ENCODE measurements at places on chromosomes 3 and 15. TPM values are rescaled to one million over a fixed set of nuclear protein-coding genes. Genes with fewer than 3 reads are reported as not detected.

The STAB1 gene
- 0.32 TPM for total RNA-seq

The NRG4 gene
- not detected for total RNA-seq

The SIDT1 gene
- total RNA-seq, result not detected

The ALDH1A2 gene
- total RNA-seq, result 1.6 TPM

The TAGLN3 gene
- total RNA-seq, result 4.4 TPM

The PAK6 gene
- total RNA-seq, result 0.16 TPM

The LRRN1 gene
- total RNA-seq, result not detected

The SLC12A1 gene
- not detected for total RNA-seq

The ZBTB20 gene
- 12.0 TPM for total RNA-seq

The IL20RB gene
- 2.3 TPM for total RNA-seq

The CA12 gene
- total RNA-seq, result 101 TPM

The USP4 gene
- 27.4 TPM for total RNA-seq

The PPP2R3A gene
- total RNA-seq, result 9.6 TPM

The C2CD4A gene
- not detected for total RNA-seq

The USF3 gene
- total RNA-seq, result 4.4 TPM

The THSD4 gene
- total RNA-seq, result 13.9 TPM

The PRR20G gene
- total RNA-seq, result not detected

The SLC12A8 gene
- 2.8 TPM for total RNA-seq

The PRTG gene
- 0.47 TPM for total RNA-seq

The TRH gene
- not detected for total RNA-seq

The ARHGEF26 gene
- 0.09 TPM for total RNA-seq

The CCR8 gene
- not detected for total RNA-seq

The CLDN16 gene
- total RNA-seq, result not detected

The CPNE4 gene
- not detected for total RNA-seq

The CKMT1B gene
- total RNA-seq, result not detected

The LXN gene
- total RNA-seq, result 269 TPM

The CCR1 gene
- 1.5 TPM for total RNA-seq

The CCR3 gene
- total RNA-seq, result 0.09 TPM
